RKO (cell line): ENCODE measurements at places on chromosomes 4 and X.

GRCh38 chrX:149284616-149285015 is 220.5 kb downstream of the IDS start:
- no peak for DNase-seq

DNA sequence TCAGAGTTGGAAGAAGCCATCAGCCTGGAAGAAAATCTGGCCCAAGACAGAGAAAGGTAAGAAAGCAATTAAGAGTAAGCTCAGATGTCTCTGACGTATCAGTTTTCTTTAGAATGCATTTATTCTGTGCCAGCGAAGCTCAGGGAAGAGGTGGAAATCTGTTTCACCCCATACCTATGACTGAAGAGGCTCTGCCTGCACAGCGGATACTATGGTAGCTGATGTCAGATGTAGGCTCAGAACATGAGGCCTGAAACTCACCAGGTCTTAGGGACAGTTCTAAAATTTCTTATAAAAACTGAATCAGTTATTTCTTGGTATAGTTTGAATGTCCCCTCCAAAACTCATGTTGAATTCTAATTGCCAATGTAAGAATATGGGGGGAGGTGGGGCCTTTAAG is 30.9 kb downstream of the VEGFC start:
- no peak for DNase-seq

- no peak for DNase-seq
Observed at GRCh38 chrX:16827225-16827624, 41.0 kb downstream of the TXLNG start.

DNA sequence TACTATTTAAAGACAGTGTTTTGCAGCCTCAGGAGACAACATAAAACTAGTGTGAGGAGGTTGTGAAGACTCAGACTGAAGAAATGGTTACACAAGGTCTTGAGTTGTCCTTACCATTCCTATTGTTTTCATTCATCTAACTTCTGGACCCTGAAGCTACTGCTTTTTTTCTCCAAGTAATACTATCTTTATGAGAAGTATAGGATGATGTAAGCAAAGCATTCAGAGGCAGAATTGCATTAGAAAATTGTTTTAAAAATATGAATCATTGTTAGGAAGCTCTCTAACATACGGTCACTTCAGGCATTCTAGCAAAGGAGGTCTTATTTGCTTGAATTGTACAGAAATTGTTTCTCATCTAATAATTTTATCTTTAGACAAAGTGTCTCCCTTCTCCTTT is 357.8 kb downstream of the TLL1 start:
- no peak for DNase-seq

DNA sequence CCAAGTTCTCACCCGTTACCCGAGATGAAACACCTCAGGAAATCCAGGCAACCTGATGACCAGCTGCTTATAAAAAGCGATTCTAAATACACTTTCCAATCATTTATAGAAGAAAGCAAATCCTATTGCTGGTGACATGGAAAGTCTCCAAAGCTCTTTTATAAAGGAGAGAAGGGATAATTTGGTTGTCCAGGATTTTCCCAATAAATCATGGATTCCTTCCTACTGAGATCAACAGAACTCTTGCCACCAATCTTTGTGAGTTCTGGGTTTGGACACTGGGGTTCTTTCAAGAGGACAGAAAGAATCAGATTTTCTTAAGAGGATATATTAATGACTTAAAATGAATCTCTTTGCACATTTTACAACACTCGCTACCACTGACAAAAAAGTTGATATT is 24.7 kb upstream of the SOD3 start:
- DNase-seq, result no peak

- no peak for DNase-seq
Observed at GRCh38 chrX:5650904-5651303, 577.8 kb downstream of the NLGN4X start.

DNA sequence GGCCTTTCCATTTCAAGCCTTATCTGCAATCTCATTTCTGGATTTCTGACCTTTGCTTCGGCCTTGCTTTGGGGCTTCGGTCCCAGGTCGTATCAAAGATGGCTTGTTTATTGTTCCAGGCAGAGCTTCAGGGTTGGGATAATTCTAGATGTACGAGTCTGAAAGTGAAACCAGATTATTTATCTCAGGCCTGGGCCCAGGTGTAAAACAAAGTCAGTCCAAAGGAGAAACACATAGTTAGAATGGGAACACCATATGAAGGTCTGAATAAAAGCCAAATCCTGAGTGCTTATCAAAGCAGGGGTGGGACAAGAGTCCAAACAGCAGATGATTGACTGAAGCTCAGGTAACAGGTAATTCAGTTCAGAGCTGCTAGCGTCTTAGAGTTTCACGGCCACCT is 17.1 kb downstream of the PRIMPOL start:
- no peak for DNase-seq

DNA sequence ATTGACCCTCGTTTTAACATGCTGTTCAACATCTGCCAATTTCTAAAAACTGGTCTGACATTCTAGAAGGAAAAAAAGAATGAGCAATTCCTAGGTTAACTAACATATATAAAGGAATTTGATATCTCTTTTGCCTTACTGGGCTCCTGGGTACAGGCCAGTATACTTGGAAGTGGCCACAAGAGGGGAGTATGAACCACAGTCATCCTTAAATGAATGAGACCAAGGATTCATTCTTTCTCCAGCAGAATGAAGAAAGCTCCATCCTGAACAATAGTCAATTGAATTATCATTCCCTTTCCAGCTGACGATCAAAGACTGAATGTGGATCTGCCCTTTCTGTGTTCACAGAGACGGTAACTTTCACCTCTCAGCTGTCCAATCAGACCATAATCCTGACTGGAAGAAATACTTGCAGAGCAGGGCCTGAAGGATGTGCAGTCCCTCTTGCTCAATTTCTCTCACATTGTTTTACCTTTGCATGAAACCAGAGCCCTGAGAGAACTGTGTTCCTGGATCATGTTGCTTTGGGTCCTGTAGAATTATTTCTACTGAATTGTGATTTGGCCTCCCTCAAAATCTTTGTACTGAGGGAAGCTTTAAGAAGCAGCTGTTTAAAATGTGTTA is 14.8 kb upstream of the SPARCL1 start:
- DNase-seq, result peak; percentile 61

- no peak for DNase-seq
Observed at GRCh38 chr4:169102026-169102425, 92.0 kb upstream of the CBR4 start.

DNA sequence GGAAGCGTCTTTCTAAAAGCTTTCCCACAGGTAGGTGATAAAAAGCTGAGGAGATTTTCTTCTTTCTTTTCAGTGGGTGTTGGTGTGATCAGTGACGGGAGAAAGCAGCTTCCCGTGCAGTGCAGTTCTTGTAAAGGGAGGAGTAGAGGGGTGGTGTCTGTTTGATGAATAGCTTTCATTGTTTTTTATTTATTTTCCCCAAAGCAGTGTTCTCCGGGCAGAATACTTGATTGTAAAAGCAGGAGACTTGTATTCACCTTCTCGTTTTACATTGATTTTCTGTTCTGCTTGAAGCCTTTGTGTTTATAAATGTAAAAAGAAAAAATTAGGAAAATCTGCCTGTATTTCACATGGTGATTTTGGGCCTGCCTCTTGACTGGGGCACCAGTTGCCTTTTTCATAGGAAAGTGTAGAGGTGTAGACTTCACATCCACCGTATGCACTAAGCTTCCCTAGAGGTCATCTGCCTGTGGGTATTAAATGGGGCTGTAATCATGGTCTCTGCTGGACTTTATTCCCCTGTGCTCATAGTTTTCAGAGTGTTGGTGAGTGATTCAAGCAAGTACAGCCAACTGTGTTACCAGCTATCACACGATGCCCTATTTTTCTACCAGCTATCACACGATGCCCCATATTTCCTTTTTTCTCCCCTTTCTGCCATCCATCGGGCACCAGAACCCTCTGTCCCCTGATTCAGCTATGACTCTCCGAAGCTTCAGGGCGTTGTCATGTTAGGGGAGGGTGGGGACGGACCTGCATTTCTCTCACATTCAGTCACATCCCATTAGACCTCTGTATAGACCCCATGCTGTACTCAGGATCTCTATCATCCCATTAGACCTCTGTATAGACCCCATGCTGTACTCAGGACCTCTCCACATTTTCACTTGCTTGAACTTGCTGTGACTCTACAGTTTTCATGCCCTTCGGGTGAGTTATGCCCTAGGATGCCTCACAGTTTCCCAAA is 526.5 kb downstream of the TRIML1 start:
- no peak for DNase-seq

DNA sequence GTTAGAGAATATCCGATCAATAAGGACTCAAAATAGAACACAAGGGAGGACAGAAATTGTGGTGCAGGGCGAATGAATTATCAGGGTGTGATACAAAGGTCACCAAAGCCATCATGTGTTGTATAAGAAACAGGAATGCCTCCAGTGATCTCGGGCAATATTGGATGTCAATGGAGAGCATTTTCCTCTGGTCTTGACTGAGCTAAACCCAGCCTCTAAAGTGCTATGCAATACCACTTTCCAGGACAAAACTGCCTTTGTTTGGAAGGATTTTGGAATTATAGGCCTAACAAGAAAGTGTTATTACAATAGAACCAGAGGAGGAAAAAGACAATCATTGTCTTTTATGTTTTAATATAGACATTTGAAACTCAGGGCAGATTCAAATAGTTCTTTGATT is 281.7 kb downstream of the CHM start:
- DNase-seq, result no peak

GRCh38 chrX:128929271-128930057 is 593.8 kb downstream of the SMARCA1 start:
- no peak for DNase-seq

DNA sequence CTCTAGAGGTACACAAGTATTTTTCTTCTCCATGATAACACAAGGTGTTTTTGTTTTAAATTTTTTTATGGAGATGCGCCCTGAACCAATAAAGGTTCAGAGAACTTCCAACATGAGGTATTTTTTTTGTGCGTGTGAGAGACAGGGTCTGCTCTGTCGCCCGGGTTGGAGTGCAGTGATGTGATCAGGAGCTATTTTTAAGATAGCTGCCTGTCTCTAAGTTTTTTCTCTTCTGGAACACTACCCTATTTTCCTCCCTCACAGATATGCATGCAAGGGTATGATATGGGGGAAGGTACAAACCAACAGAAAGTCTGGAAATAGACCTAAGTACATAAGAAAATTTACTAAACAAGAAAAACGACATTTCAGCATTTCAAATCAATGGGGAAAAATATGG is 3.0 kb downstream of the GCNA start:
- DNase-seq, result no peak

DNA sequence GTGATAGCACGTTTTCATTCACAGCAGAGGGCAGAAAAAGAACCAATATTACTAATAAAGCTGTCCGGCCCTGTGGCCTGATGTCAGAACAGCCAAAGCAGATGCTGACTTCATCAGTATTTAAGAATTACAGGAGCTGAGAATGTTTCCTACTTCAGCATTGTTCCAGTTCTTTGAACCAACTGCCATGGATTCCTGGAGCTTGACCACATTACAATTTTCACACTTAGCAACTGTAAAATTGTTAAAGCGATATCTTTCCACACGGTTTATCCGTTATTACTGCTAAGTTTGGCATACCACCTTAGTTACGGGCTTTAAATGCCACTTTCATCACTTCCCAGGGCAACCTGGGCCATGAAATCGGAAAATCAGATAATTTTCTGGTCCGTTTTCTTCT is 118.2 kb downstream of the EPHA5 start:
- DNase-seq, result no peak

GRCh38 chr4:104262678-104263077 is 232.0 kb downstream of the CXXC4 start:
- DNase-seq, result no peak

GRCh38 chr4:10334506-10335028 is 122.7 kb downstream of the ZNF518B start:
- DNase-seq, result no peak

GRCh38 chrX:32847921-32848320 is 363.4 kb downstream of the DMD start:
- no peak for DNase-seq

GRCh38 chr4:128868758-128869157 is 59.3 kb downstream of the JADE1 start:
- no peak for DNase-seq

- DNase-seq, result no peak
Observed at GRCh38 chrX:39367416-39367815, 566.2 kb downstream of the MID1IP1 start.

DNA sequence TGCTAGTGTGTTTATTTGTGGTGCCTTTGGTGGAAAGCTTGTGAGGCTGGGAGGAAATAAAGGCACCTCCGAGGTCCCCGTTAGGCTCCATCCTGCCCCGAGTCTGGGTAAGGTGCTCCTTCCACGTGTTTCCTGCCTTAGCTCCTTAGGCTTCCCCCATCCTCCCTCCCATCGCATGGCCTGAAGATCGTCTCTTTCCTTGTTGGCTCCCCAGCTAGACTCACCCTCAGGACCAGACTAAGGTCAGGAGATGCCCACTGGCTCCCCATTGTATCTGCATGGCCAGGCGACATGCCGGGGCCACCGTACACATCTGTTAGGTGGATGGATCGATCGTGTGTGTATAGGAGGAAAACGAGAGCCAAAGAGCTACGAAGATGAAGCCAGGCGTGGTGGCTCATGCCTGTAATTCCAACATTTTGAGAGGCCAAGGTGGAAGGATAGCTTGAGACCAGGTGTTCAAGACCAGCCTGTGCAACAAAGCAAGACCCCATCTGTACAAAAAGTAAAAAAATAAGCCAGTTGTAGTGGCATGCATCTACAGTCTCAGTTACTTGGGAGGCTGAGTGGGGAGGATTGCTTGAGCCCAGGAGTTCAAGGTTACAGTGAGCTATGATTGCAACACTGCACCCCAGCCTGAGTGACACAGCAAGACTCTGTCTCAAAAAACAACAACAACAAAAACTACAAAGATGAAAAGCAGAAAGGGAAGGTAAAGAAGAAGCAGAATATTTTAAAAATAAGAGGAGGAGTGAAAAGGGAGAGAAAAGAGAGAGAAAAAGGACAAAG is 53.7 kb downstream of the SEPSECS start:
- DNase-seq, result no peak

DNA sequence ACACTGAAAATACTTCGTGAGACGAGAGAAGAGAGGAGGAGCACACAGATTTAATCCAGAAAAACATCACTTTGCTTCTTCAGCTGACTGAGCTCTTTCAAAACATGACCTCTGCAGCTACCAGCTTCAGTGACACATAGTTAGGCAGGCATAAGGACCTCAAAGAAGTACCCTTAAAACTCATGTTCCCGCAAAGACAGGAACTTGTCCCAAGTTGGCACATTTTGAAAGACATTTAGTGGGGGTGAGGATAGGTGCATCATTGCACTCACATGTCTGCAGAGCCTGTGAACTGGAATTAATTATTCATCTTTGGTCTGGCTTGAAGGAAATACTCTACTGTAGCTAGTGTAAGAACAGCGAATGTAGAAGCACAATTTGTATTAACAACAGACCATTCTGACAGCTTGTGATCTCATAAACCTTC is 221.8 kb downstream of the MGST2 start:
- DNase-seq, result no peak
